Stimulated activated CD8-positive, alpha-beta memory T cell treated with anti-CD3 and anti-CD28 coated beads, Interleukin-2, amount 100 ng/mL, for 48 hours (primary cell): ENCODE measurements at places on chromosomes 1 and 21.

- peak; percentile 8 for DNase-seq
Observed at GRCh38 chr1:59272507-59272906, 24.4 kb upstream of the FGGY start.

DNA sequence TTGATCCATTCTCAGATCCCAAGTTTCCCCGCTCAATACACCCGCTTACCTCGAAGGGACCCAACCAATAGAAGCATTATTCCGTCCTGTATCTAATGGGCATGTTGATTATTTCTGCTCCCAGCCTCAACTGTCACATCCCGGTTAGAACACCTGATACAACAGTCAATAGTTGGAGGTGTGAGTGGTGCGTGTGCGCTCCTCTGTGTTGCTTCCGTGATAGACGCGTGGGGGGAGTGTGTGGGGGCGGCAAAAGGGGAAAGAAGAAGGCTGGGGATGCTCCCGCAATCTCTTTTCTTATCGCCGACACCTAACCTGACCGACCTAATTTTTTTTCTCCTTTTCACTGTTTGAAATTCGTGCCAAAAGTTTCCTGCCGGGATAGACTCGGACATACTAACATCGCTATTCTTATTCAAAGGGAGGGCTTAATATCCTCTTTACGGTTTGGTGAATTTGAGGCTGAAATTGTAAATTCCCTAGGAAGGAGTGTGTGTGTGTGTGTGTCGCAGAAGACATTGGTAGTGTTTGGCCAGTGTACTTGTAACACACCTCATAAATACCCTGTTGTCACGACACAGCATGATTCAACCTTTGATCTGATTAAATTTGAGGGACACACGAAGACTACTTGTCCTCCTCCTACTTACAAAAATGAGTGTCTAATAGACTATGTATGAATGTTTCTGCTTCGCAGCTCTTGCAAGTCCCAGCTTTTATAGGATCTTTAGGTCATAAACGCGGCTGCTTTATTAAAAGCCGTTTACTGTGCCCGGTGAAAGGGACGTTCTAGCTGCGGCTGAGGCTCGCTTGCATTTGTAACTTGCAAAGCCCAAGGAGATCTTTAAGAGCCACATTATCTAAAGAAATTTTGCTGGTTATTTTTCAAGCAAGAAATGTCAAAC, 1.5 kb upstream of the PROX1 start:
- no peak for DNase-seq

GRCh38 chr1:234932511-234933430, 195.9 kb downstream of the TOMM20 start:
- DNase-seq = no peak

DNA sequence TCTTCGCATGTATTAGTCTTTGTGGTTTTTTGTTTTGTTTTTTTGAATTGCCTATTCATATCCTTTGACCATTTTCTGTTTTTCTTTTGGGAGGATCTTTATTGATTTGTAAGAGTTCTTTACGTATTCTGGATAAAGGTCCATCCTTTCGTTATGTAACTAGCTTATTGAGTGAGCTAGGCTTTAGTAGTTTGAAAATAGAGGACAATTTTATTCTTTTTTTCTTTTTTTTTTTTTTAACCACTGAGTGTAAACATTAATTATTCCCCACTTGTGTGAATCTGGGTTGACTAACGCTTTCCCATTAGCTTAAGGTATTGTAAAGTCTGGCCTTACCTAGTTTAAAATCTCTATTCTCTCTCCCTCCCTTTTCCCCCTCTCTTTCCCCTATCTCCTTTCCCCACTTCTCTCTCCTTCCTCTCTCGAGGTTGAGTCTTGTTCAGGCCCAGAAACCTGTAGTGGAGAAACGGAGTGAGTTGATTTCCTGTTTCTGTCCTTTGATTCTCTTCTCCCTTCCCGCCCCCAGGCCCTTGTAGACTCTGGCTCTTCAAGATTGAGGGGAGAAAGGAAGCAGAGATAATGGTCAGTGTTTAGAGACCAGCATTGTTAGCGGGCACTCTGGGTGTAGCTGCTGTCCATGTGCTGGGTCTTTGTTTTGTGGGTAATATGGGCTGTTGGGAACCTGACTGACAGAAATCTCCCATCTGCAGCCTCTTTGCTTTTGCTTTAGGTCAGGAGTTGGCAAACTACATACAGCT, 1.5 kb downstream of the MORC3 start:
- no peak for DNase-seq

GRCh38 chr1:11924334-11925195, 1.7 kb downstream of the KIAA2013 start:
- no peak for DNase-seq

- DNase-seq = no peak
Observed at GRCh38 chr1:211135342-211135950, 1.5 kb upstream of the KCNH1 start.

- DNase-seq = no peak
Observed at GRCh38 chr1:177969109-177969508, 749 bp downstream of the SEC16B start.

GRCh38 chr1:65440915-65441314, 20.4 kb downstream of the LEPR start:
- no peak for DNase-seq

DNA sequence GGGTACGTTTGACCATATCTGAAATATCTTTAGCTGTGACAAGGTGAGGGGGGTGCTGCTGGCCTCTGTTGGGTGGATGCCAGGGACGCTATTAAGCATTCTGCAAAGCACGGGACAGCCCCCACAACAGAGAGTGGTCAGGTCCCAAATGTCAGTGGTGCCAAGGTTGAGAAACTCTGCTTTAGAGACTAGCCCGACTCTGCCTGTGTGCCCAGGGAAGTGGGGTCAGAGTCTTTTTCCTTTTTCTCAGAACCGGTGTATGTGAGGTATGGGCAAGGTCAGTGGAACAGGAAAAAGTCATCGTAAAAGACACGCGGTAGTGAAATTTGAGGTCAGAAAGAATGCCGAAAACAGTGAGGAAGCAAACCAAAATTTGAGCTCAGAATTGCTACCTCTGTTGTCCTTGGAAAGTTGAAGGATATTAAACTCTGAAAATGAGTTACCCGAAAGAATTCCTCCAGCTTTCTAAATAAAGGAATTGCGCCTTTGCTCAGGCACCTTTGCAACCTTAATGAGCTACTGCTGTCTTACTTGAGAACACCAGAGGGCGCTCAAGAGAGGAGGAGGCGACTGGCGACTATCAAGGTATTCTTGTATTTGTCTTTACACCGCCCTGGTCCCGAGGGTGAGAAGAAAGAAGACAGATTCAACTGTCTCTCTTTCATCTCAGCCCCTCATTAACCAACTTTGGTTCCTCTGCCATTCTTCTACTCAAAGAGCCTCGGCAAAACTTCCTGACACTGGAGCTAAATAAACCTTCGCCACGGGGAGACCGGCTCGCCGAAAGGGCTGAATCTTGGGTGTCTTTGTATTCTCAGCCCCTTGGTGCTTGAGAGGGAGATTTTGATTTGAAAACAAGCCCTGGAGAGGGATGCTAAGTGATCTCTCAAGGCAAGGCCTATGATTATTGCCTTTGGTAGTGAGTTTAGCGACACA, 85.4 kb upstream of the OLIG2 start:
- DNase-seq = no peak

GRCh38 chr1:118902711-118903191, 85.4 kb downstream of the TBX15 start:
- DNase-seq = no peak
